ENCODE measurements at places on chromosomes 7 and 10.

GRCh38 chr7:129780257-129780973, 168.9 kb downstream of the NRF1 start:
- DNase-seq: peak; percentile 46

DNA sequence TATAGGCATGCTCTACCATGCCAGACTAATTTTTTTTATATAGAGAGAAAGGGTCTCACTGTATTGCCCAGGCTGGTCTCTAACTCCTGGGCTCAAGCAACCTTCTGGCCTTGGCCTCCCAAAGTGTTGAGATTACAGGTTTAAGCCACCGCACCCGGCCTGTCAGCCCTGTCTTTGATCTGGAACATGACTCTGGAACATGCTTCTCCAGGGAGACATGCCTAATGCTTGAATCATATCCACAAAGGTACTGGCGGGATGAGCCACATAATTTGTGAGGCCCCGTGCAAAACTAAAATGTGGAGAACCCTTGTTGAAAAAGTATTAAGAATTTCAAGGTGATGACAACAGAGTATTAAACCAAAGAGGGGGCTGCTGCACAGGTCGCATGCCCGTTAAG, 282.8 kb downstream of the ARHGAP12 start:
- peak; percentile 26 for DNase-seq

- DNase-seq: no peak
Measured at GRCh38 chr10:123139165-123139520, 3.4 kb downstream of the HMX3 start.

GRCh38 chr7:17305387-17306171, 7.1 kb downstream of the AHR start:
- DNase-seq: no peak

- DNase-seq: peak; percentile 98
Measured at GRCh38 chr10:4663162-4663992, 162.6 kb upstream of the AKR1E2 start.

DNA sequence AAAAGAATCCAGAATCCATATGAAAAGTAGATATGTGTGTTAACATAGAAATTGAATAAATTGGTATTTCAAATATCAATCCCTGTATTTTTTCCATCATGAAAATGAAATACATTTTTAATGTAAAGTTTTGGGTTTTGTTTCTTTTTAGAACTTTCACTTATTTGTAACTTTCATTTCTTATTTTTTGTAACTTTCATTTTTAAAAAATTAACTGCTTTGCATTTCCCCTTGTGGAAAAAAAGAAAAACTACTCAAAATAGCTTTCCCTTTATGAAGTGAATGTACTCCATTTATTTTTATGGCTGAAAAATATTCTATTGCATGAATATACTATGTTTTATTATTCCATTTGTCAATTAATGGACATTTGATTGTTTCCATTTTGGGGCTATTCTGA, 75.6 kb upstream of the SMNDC1 start:
- DNase-seq: no peak

- DNase-seq: no peak
Measured at GRCh38 chr10:107657851-107658250, 493.3 kb upstream of the SORCS1 start.

GRCh38 chr7:91079487-91079886, 184.7 kb upstream of the FZD1 start:
- DNase-seq: peak; percentile 21

DNA sequence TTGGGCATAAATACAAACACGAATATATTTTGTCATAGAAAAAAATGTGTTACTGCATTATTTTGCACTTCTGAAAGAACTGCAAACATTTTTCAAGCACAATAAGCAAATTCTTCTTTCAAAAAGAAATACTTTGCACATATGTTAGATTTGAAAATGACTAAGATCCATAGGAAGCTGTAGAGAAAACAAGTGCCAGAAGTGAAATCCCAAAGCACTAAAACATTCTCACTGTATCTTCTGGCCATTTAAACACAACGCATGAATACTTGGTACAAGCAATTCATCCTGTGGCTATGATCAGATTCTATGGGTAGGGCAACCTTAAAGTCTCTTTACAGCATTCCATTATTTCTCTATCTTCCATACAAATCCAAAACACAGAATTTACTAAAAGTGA, 225.4 kb upstream of the IMMP2L start:
- no peak for DNase-seq

GRCh38 chr10:54983255-54983654, 182.2 kb upstream of the PCDH15 start:
- DNase-seq: no peak

- no peak for DNase-seq
Measured at GRCh38 chr7:24073651-24074420, 210.2 kb upstream of the NPY start.

GRCh38 chr10:124293616-124294449, 124.9 kb downstream of the OAT start:
- DNase-seq: no peak

- DNase-seq: peak; percentile 7
Measured at GRCh38 chr7:66921918-66922486, 977 bp downstream of the TMEM248 start.

GRCh38 chr10:108005627-108006026, 841.1 kb upstream of the SORCS1 start:
- no peak for DNase-seq

- DNase-seq: no peak
Measured at GRCh38 chr7:150830937-150831336, 21.4 kb upstream of the AOC1 start.

DNA sequence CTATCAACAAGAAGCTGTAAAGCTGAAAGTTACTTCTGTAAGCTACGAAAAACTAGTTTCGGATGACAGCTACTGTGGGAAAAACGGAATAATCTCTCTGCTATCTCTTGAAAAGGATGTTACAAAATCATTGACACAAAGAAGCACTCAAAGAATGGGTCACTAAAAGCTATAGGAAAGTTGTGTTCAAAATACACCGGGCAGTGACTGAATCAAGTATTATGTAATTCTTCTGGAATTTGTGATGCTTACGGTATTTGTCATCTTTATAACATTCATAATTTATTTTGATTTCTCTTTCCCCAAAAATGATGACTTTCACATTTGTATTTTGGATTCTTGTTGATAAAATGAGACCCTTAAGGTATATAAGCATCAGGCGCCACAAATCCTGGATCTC, 112.1 kb upstream of the KLF6 start:
- peak; percentile 84 for DNase-seq

GRCh38 chr7:148959726-148960125, 68.6 kb downstream of the PDIA4 start:
- DNase-seq: no peak

- DNase-seq: no peak
Measured at GRCh38 chr7:27243340-27244163, 950 bp downstream of the EVX1 start.

- DNase-seq: no peak
Measured at GRCh38 chr10:88442716-88443115, 140.4 kb downstream of the RNLS start.

All from EL (cell line).